Psoas muscle (tissue), 8 donors: ENCODE measurements at places on chromosomes 2 and 18.

GRCh38 chr18:50374220-50374752 lies 560 bp upstream of the SKA1 start:
- peaks cover 16% of the 10 kb centered on the region for H3K4me1 ChIP-seq
- H3K27ac ChIP-seq: peak overlapping the region; percentile 85
- no peaks in the 10 kb centered on the region for H3K36me3 ChIP-seq
- DNase-seq: no peak

GRCh38 chr2:180739070-180739469 lies 241.3 kb upstream of the UBE2E3 start:
- peaks cover 47% of the 10 kb centered on the region for H3K4me1 ChIP-seq
- peak overlapping the region; percentile 76 for H3K27ac ChIP-seq
- no peak overlapping the region for H3K4me3 ChIP-seq

GRCh38 chr2:30359644-30360167 lies 87.3 kb upstream of the LCLAT1 start:
- no peaks in the 10 kb centered on the region for H3K27me3 ChIP-seq
- H3K36me3 ChIP-seq: no peaks in the 10 kb centered on the region
- no peak overlapping the region for H3K27ac ChIP-seq
- peaks cover 9% of the 10 kb centered on the region for H3K4me1 ChIP-seq
- peak; percentile 62 for DNase-seq

- H3K4me1 ChIP-seq: no peaks in the 10 kb centered on the region
- no peak overlapping the region for H3K4me3 ChIP-seq
- no peaks in the 10 kb centered on the region for H3K36me3 ChIP-seq
Observed at GRCh38 chr2:150449856-150450255, 37.6 kb downstream of the RND3 start.

- no peak for DNase-seq
- no peak overlapping the region for H3K4me3 ChIP-seq
- no peak overlapping the region for H3K27ac ChIP-seq
- no peaks in the 10 kb centered on the region for H3K27me3 ChIP-seq
- no peaks in the 10 kb centered on the region for H3K36me3 ChIP-seq
Observed at GRCh38 chr2:145221032-145221431, 701.1 kb upstream of the ZEB2 start.

DNA sequence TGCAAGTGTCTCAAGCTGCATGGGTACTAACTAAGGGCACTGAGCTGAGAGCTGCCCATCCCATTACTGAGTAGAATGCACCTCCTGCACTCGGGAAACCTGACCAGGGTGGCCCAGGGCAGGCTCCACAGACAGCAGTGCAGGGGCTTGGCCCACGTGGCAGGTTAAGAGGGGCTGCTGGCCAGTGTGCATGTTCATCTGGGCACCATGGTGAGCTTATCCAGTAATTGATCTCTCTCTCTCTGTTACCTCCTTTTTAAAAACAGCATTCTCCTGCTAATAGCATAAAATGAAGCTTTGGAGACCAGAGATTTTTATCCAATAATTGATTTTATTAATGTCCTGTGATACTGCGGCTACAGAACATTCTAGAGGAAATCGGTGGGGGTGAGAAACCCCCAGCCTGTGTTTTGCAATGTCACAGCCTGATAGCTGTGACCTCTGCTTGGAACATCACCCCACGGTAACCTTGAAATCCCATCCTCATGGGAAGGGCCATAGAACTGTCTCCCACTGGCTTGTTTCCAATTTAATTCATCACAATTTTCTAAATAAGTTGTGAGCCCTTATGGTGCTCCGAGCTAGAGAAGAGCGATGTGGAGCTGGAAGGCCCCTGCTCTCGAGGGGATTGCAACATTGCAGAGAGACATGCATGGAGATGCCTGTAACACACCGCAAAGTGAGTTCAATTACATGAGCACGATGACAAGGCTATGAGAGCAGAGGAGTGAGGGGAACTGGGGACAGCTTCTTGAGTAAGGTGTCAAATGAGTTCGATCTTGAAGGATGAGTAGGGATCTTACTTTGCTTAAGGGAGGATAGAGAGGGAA lies 143.8 kb downstream of the GALNT14 start:
- no peaks in the 10 kb centered on the region for H3K36me3 ChIP-seq
- H3K27me3 ChIP-seq: no peaks in the 10 kb centered on the region
- DNase-seq: no peak
- no peak overlapping the region for H3K27ac ChIP-seq
- no peak overlapping the region for H3K4me3 ChIP-seq
- no peaks in the 10 kb centered on the region for H3K4me1 ChIP-seq

- peaks cover 15% of the 10 kb centered on the region for H3K4me1 ChIP-seq
- H3K36me3 ChIP-seq: no peaks in the 10 kb centered on the region
Observed at GRCh38 chr18:36330435-36331052, 33.0 kb downstream of the FHOD3 start.

DNA sequence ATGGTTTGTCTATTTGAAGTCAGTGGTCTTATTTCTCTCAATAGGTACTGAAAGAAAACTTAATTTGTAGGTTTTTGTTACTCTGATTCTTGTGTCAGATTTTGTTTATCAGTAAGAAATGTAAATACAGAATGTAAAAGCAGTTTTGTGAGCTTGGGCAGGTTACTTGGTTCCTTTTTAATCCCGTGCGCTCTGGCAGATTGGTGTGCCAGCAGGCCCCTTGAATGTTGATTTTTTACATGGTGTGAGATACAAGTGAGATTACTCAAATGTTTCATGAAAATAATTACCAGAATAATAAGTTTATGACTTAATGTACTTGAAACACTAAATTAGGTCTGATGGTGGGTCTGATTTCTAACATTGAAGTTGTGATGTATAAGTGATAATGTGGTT lies 13.4 kb downstream of the HNRNPA3 start:
- peaks cover 9% of the 10 kb centered on the region for H3K4me1 ChIP-seq
- H3K4me3 ChIP-seq: no peak overlapping the region
- no peaks in the 10 kb centered on the region for H3K27me3 ChIP-seq
- no peak for DNase-seq
- H3K36me3 ChIP-seq: peaks cover 6% of the 10 kb centered on the region
- no peak overlapping the region for H3K27ac ChIP-seq

- peaks cover 8% of the 10 kb centered on the region for H3K36me3 ChIP-seq
- H3K4me1 ChIP-seq: peaks cover 55% of the 10 kb centered on the region
- DNase-seq: no peak
- no peak overlapping the region for H3K4me3 ChIP-seq
Observed at GRCh38 chr18:46220116-46220515, 115.9 kb downstream of the HAUS1 start.

DNA sequence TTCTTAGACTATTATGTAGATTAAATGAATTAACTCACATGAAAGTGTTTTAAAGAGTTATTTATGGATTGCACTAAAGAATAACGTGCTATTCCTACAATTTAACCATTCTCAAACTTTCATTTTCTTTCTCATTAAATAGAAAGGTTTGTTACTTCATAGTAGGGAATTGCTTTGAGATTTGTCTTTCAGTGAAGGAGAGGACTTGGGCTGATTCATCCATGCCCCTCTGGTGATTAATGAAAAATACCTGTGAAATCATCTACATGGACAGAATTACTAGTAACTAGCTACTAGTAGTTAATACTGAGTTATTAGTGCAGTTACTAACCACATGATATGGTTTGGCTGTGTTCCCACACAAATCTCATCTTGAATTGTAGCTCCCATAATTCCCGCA lies 275.8 kb upstream of the CDH20 start:
- H3K4me1 ChIP-seq: no peaks in the 10 kb centered on the region
- no peak for DNase-seq
- no peak overlapping the region for H3K4me3 ChIP-seq

- H3K4me3 ChIP-seq: no peak overlapping the region
- no peaks in the 10 kb centered on the region for H3K36me3 ChIP-seq
- DNase-seq: no peak
- H3K4me1 ChIP-seq: no peaks in the 10 kb centered on the region
Observed at GRCh38 chr2:60806595-60806987, 50.5 kb downstream of the PAPOLG start.

GRCh38 chr18:56168049-56168781 lies 470.2 kb downstream of the TXNL1 start:
- no peaks in the 10 kb centered on the region for H3K36me3 ChIP-seq
- DNase-seq: no peak

GRCh38 chr2:220006152-220006621 lies 378.8 kb downstream of the SLC4A3 start:
- no peaks in the 10 kb centered on the region for H3K4me1 ChIP-seq
- DNase-seq: no peak
- no peaks in the 10 kb centered on the region for H3K27me3 ChIP-seq
- no peaks in the 10 kb centered on the region for H3K36me3 ChIP-seq
- no peak overlapping the region for H3K27ac ChIP-seq
- no peak overlapping the region for H3K4me3 ChIP-seq

- H3K27ac ChIP-seq: no peak overlapping the region
- DNase-seq: no peak
- no peaks in the 10 kb centered on the region for H3K36me3 ChIP-seq
- no peak overlapping the region for H3K4me3 ChIP-seq
- no peaks in the 10 kb centered on the region for H3K4me1 ChIP-seq
- no peaks in the 10 kb centered on the region for H3K27me3 ChIP-seq
Observed at GRCh38 chr2:40352041-40352702, 99.7 kb downstream of the SLC8A1 start.

GRCh38 chr18:69718912-69719547 lies 228.6 kb downstream of the CD226 start:
- no peak overlapping the region for H3K4me3 ChIP-seq
- H3K27me3 ChIP-seq: no peaks in the 10 kb centered on the region
- no peaks in the 10 kb centered on the region for H3K36me3 ChIP-seq
- DNase-seq: no peak
- H3K4me1 ChIP-seq: no peaks in the 10 kb centered on the region

GRCh38 chr2:211564441-211564840 lies 974.2 kb downstream of the ERBB4 start:
- DNase-seq: no peak
- no peaks in the 10 kb centered on the region for H3K4me1 ChIP-seq
- no peaks in the 10 kb centered on the region for H3K27me3 ChIP-seq
- H3K27ac ChIP-seq: no peak overlapping the region

DNA sequence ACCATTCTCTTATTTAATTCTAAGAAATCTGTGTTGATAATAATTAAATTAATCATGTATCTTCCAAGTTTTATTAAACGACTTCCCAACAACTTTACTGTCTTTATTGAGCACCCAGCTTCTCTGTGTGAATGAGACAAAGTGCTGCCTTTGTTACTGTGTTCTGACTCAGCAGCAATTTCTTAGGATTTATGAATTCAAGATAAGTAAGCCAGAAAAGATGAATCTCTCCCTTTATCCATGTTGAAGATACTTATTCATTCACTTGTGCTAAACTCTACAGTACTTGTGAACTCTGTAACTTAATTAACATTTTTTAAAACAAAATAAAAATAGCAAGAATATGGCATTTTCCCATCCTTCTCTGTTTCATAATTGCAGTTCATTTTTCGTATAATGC lies 1403.3 kb upstream of the DDX18 start:
- H3K4me1 ChIP-seq: no peaks in the 10 kb centered on the region
- H3K36me3 ChIP-seq: no peaks in the 10 kb centered on the region

- no peak for DNase-seq
- no peak overlapping the region for H3K4me3 ChIP-seq
- no peaks in the 10 kb centered on the region for H3K27me3 ChIP-seq
- no peaks in the 10 kb centered on the region for H3K4me1 ChIP-seq
Observed at GRCh38 chr18:51712821-51713220, 515.3 kb upstream of the MEX3C start.

DNA sequence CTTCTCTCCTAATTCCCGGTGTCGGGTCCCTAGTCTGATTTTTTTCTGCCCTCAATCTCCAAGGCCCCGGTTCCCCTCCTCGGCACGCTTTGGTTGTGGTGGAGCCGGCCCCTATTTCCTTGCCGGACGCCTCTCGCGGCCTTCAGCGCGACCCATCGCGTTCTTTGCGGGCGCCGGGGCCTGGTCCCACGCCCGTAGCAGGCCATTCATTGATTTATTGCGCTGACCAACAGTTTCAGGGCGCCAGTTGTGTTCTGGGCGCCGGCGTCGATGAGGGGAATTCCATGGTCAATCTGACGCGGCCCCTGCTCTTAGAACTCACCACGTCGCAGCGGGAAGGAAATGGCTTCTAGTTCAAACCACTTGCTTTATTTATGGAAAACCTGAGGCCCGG lies 396 bp downstream of the CNOT9 start:
- peak overlapping the region; percentile 92 for H3K27ac ChIP-seq
- H3K4me3 ChIP-seq: peak overlapping the region; percentile 76
- no peaks in the 10 kb centered on the region for H3K27me3 ChIP-seq

GRCh38 chr18:2627821-2628276 lies 27.7 kb upstream of the SMCHD1 start:
- H3K27me3 ChIP-seq: no peaks in the 10 kb centered on the region
- no peak overlapping the region for H3K4me3 ChIP-seq
- no peak for DNase-seq
- H3K36me3 ChIP-seq: no peaks in the 10 kb centered on the region
- no peak overlapping the region for H3K27ac ChIP-seq
- no peaks in the 10 kb centered on the region for H3K4me1 ChIP-seq

DNA sequence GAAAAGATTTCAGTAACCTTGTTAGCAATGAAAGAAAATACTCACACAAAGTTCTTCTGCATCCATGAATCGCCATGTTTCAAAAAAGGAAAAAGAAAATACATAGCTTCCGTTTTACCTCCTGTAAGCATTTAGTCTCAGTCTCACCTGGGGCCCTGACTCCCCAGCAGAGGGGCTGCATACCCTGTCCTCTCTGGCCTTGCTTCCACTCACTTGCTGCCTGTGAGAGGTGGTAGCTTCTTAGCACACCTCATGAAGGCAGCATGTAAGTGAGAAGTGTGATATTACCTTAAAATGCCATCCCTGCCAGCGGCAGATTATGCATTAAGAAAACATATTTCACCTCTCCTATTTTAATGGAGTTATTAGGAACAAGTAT lies 49.3 kb upstream of the ZNF385B start:
- DNase-seq: no peak
- no peaks in the 10 kb centered on the region for H3K36me3 ChIP-seq
- no peak overlapping the region for H3K4me3 ChIP-seq
- H3K4me1 ChIP-seq: no peaks in the 10 kb centered on the region

DNA sequence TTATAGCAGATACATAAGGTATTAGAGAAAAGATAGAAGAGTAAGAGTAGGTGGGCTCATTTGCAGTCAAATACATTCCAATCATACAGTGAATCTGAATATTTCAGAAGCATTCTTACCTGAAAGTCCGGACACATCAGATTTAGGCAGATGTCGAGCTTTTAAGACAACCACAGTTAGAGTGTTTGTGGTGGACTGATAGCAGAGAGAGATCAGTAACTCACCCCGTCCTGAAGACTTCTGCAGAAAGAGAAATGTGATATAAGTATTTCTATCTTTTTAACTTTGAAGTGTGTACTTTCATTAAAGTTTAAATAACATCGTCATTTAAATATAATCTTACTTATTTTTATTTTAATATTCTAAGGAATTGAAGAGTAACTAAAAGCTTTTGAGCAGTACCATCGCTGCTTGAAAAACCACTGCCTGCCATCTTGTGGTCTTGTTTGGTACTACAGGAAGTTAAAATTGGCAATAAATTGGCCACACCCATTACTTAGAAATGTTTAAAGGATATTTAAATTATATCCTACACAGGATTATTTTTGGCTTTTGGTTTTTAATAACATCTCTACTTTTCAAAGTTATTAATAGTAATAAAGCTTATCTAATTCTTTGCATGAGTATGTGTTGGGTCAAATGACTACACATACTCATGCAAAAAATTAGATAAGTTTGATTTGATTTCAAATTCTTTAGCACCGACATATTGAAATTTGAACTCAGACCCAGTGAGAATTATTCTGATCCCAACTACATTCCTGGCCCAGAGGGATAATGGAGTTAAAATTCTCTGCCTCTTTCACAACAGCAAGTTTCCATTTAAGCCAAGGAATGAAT lies 5.5 kb downstream of the SYT4 start:
- no peaks in the 10 kb centered on the region for H3K36me3 ChIP-seq
- H3K27ac ChIP-seq: no peak overlapping the region
- no peaks in the 10 kb centered on the region for H3K27me3 ChIP-seq
- H3K4me1 ChIP-seq: no peaks in the 10 kb centered on the region
- DNase-seq: no peak
